ENCODE measurements at places on chromosomes 6 and 20. TPM values are rescaled to one million over a fixed set of nuclear protein-coding genes. Genes with fewer than 3 reads are reported as not detected.

DNA sequence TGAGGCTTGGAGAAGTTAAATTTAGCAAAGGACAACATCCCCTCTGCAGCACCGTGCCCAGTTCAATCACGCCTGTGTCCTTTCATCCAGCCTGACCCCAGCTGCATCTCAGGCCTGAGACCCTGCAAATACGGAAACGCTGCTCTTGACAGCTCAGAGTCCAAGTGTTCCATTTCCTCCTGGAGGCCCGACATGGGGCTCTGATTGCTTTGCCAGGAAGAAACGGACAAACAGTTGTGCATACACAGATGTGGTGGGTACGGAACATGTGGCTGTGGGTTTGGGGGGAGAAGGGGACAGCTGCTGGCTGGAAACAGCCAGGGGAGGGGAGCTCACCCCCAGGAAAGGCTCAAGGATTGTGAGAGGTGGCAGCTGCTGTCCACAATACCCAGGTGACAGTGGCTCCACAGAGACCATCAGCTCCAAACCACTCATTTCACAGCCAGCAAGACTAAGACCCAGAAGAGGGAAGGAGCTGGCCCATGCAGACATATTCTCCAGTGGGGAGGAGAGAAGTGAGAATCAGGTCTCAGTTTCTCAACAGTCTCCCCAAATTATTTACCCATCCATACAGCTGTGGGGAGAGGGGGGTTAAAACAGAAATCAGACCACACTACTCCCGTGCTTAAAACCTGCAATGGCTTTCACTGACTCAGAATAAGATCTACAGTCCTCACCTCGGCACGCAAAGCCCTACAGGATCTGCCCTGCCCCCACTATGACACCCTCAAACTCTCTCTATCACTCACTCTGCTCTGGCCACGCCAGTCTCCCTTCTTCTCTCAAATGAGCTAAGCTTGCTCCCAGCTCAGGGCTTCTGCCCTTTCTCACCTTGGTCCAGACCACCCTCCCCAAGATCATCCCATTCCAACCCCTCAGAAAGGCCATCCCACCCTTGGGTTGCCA lies 89.1 kb downstream of the PREX1 start:
- peak overlapping the region; percentile 76 for H3K4me3 ChIP-seq
- no peaks in the 10 kb centered on the region for H3K27me3 ChIP-seq
- peaks cover 18% of the 10 kb centered on the region for H3K36me3 ChIP-seq
- peaks cover 52% of the 10 kb centered on the region for H3K4me1 ChIP-seq

DNA sequence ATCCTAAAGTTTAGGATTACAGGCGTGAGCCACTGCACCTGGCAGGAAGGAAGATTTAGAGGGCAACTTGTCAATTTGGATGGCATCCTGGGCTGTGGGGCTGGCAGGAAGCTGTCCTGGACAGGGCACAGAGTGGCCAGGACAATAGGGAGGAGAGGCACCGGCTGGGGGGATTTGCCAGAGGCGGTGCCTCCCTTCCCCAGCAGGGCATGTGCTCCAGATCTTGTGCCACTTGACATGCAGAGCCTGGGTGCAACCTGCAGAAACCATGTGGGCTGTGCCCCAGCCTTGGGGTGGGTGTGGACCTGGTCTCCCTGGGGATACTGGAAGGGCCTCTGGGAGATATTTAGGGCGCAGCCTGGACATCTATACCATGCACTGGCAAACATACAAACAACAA lies 58.6 kb upstream of the EEF1A1 start:
- H3K27ac ChIP-seq, result peak overlapping the region; percentile 100
- H3K36me3 ChIP-seq, result peaks cover 2% of the 10 kb centered on the region
- H3K4me3 ChIP-seq, result no peak overlapping the region
- no peak for DNase-seq

- peaks cover 23% of the 10 kb centered on the region for H3K4me1 ChIP-seq
- H3K4me3 ChIP-seq, result no peak overlapping the region
- H3K27ac ChIP-seq, result peak overlapping the region; percentile 82
- H3K27me3 ChIP-seq, result peaks cover 6% of the 10 kb centered on the region
- no peaks in the 10 kb centered on the region for H3K36me3 ChIP-seq
Measured at GRCh38 chr6:159815410-159815809, 15.3 kb downstream of the PNLDC1 start.

DNA sequence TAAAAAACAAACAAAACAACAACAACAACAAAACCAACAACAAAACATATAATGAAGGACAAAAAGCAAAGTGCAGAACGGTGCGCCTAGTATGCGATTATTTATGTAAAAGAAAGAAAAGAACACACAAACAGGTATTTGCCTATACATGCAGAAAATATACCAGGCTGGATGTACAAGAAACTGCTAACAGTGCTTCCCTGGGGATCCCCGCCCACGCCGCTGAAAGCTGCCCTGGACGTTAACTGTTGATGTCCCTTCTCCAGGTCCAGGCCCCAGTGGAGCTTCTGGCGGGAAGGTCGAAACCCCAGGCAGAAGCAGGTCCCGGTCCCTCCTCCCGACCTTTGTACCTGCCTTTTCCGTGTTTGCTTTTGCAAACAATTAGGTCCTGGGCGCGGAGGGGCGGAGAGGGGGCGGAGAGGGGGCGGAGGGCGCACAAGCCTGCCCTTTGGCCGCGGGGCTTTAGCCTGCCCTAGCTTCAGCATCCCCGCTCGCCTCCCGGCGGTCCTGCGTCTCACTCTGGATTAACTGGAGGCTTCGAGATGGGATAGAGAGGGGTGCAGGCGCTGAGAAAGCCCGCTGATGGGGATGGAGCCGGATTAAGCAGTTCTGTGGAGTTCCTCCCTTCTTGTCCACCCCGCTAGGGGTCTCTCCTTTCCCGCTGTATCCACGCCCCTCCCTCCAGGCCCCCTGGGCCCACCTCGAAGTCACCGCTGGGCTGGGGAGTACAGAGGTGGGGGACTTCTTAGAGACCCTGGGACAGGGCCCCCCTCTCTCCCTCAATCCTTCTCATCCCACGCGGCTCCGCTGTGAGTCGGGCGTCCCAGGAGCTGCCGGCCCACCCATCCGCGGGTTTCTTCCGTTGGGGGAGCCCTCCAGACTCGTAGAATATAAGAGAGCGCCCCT lies 8.2 kb upstream of the AHCY start:
- no peaks in the 10 kb centered on the region for H3K36me3 ChIP-seq
- peak overlapping the region; percentile 45 for H3K4me3 ChIP-seq
- peaks cover 24% of the 10 kb centered on the region for H3K4me1 ChIP-seq
- H3K27ac ChIP-seq, result no peak overlapping the region
- H3K27me3 ChIP-seq, result peaks cover 24% of the 10 kb centered on the region

GRCh38 chr20:9043364-9043763 lies 25.5 kb upstream of the PLCB4 start:
- no peaks in the 10 kb centered on the region for H3K4me1 ChIP-seq
- no peak overlapping the region for H3K27ac ChIP-seq
- no peak for DNase-seq

DNA sequence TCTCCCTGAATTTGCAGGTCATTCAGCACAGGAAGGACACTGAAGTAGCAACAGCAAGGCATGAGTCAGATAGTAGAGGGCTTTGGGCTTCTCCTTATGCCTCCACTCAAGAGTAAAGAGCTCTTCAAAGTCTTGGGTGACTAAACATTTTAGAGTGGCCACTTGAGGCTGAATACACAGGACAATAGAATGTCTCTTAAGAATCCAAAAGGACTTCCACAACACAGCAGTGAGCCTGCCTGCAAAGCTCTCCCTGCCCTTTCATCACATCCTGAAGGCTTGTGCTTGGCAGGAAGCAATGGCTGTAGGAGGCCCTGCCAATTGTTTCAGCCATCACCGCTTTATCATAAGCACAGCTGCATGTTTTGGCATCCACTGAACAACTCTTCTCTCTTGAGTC lies 36.8 kb downstream of the FOXQ1 start:
- peaks cover 32% of the 10 kb centered on the region for H3K27me3 ChIP-seq
- H3K36me3 ChIP-seq, result peaks cover 7% of the 10 kb centered on the region

DNA sequence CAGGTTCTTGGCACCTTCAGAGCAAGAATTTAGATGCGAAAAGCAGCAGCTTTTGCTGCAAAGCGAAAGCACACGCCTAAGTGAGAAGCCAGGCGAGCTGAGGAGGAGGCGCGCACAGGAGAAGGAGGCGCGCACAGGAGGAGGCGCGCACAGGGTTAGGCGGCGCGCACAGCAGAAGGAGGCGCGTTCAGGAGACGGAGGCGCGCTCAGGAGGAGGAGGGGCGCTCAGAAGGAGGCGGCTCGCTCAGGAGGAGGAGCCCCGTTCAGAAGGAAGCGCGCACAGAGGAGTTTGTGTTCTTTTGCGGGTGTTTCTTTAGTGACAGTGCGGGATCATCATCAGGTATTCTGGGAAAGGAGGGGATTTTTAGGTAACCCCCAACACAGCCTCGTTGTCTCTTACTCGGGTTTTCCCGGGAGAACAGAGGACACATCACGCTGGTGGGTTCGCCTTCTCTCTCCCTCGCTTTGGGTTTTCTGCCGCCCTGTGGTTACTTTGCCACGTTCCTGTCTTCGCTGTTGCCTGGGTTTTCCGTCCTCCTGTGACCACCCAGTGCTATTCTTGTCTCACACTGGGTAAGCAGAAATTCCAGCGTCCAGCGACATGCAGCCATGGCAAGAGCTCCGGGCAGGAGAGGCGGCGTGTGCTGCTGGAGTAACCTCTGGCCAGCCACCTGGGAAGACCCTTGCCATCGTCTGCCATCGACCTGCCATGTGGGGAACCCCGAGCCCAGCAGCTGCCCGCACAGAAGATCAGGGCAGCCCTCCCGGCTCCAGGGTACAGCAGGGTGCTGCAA lies 47.0 kb downstream of the WDR27 start:
- peak; percentile 41 for DNase-seq
- peaks cover 32% of the 10 kb centered on the region for H3K4me1 ChIP-seq
- H3K27me3 ChIP-seq, result no peaks in the 10 kb centered on the region
- peaks cover 31% of the 10 kb centered on the region for H3K36me3 ChIP-seq

DNA sequence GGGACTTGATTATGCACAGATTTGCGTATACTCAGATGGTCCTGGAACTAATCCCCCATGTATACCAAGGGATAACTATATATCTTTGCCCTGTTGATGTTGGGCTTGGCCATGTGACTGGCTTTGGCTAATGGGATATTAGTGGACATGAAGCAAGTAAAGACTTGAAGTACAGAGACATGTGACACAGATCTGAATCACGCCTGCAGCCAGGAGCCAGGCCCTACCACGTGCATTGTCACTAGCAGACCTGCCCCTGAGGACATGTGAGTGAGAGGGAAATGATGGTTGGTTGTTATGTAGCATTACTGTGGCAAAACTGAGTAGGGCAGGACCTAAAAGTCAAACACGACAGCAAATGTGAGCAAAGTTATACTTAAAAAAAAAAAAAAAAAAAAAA lies 155.7 kb downstream of the AKAP7 start:
- no peak overlapping the region for H3K4me3 ChIP-seq
- peaks cover 2% of the 10 kb centered on the region for H3K27me3 ChIP-seq
- H3K27ac ChIP-seq, result no peak overlapping the region

DNA sequence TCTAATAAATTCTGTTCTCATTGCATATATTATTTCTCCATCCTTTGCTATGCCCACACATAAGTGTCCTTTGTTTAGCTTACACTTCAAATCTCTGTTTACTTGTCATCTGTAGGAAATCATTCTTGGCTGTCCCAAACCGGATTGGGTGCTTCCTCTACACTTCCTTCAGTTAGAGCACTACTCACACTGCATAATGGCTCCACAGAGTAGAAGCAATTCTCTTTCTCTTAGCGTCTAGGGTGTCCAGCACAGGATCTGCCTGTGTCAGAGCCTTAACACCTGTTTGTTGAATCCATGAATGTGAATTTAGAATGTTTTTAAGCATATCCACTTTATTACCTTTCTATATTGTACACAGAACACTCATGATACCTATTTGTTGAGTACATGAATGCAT lies 87.0 kb upstream of the BMP2 start:
- H3K27me3 ChIP-seq, result no peaks in the 10 kb centered on the region
- no peaks in the 10 kb centered on the region for H3K36me3 ChIP-seq
- no peak for DNase-seq
- no peak overlapping the region for H3K27ac ChIP-seq

- no peak for DNase-seq
- no peak overlapping the region for H3K4me3 ChIP-seq
- no peaks in the 10 kb centered on the region for H3K4me1 ChIP-seq
- no peak overlapping the region for H3K27ac ChIP-seq
- H3K27me3 ChIP-seq, result no peaks in the 10 kb centered on the region
Measured at GRCh38 chr20:34175079-34175478, 63.0 kb upstream of the EIF2S2 start.

- no peak overlapping the region for H3K27ac ChIP-seq
- H3K4me3 ChIP-seq, result no peak overlapping the region
- no peaks in the 10 kb centered on the region for H3K27me3 ChIP-seq
- H3K36me3 ChIP-seq, result no peaks in the 10 kb centered on the region
Measured at GRCh38 chr6:8191629-8192028, 89.3 kb upstream of the EEF1E1 start.

GRCh38 chr20:24705486-24705885 lies 236.1 kb downstream of the SYNDIG1 start:
- DNase-seq, result no peak
- no peak overlapping the region for H3K27ac ChIP-seq
- no peaks in the 10 kb centered on the region for H3K36me3 ChIP-seq

- H3K4me1 ChIP-seq, result no peaks in the 10 kb centered on the region
- H3K27ac ChIP-seq, result no peak overlapping the region
- DNase-seq, result no peak
- H3K27me3 ChIP-seq, result no peaks in the 10 kb centered on the region
- H3K36me3 ChIP-seq, result no peaks in the 10 kb centered on the region
Measured at GRCh38 chr20:25018425-25018824, 25.9 kb upstream of the APMAP start.

DNA sequence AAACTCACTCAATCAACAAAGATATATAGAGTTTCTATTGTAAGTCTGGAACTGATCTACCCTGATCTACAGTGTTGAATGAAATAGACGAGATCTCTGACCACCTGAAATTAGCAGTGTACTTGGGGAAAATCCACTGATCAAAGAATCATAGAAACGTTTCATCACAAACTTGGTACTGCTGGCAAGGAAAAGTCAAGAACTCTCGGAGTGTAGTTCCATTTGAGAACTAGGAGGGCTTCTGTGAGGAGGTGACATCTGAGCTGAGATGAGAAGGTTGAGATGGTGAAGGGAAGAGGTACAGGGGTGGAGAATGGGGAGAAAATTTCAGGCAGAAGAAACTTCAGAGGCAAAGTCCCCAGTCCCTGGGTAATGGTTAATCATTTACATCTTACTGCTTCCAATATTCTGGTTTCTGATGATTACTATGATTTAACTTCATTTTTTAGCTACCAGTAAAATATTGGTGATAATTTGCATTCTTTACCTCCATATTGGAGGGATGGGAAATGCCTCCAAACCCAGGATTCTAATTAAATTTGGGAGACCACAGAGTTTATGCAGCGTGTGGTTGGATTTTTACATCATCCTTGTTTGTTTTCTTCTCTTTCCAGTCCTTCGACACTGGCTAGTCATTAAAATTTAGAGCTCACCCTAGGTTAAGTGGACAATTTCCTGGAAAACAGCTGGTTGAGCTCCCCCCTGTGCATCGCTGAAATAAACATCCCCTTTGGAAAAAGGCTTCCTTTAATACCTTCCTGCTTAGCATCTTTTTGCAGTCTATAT lies 191.9 kb downstream of the BCAS1 start:
- H3K36me3 ChIP-seq, result no peaks in the 10 kb centered on the region
- H3K27me3 ChIP-seq, result no peaks in the 10 kb centered on the region
- H3K4me3 ChIP-seq, result no peak overlapping the region
- DNase-seq, result no peak
- H3K4me1 ChIP-seq, result no peaks in the 10 kb centered on the region
- no peak overlapping the region for H3K27ac ChIP-seq

Gene RRAGD
- total RNA-seq, result 14.0 TPM

Gene ZFP57
- total RNA-seq, result not detected

Gene TGM6
- total RNA-seq, result not detected

Gene AGER
- total RNA-seq, result 26.0 TPM

Gene FABP7
- total RNA-seq, result 256 TPM

Gene TREM1
- not detected for total RNA-seq

Gene QRSL1
- 19.9 TPM for total RNA-seq

Gene PNPLA1
- total RNA-seq, result not detected

Gene SYNE1
- total RNA-seq, result 23.6 TPM

Gene ENPP3
- total RNA-seq, result 0.14 TPM

Data from neural crest cell (in vitro differentiated cells).